ENCODE measurements at places on chromosomes 13 and 19.
A peak's percentile ranks its signal among the peaks of the same experiment; 100 is the strongest.

GRCh38 chr13:27280009-27280656 is 9.5 kb downstream of the RASL11A start:
- DNase-seq: no peak

GRCh38 chr19:53621885-53622740 is 9.7 kb upstream of the DPRX start:
- no peak for DNase-seq

GRCh38 chr13:42211704-42212464 is 60.1 kb upstream of the AKAP11 start:
- peak; percentile 11 for DNase-seq

DNA sequence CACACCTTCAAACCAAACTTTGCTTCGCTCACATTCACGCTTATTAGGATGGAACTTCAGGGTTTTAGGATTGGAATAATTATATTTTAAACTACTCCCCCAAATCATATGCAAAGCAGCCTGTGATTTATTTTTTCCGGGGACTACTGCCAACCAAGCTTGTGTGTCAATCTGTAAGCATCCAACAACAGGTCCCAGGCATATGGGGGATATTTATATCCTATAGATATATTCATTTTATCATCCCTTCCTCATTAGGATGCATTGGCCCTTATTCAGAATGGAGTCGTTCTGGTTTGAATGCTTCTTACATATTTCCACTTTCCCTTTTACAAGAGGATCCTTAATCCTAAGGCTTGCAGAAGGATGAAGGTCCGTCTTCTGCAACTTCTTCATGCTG is 8.8 kb upstream of the C19orf84 start:
- DNase-seq: no peak

GRCh38 chr13:99378985-99379733 is 72.0 kb upstream of the GPR183 start:
- DNase-seq: no peak

GRCh38 chr13:29106651-29107050 is 286.5 kb downstream of the MTUS2 start:
- no peak for DNase-seq

- DNase-seq: no peak
These were observed 27.7 kb upstream of the NBEA start for GRCh38 chr13:34914416-34914815.

DNA sequence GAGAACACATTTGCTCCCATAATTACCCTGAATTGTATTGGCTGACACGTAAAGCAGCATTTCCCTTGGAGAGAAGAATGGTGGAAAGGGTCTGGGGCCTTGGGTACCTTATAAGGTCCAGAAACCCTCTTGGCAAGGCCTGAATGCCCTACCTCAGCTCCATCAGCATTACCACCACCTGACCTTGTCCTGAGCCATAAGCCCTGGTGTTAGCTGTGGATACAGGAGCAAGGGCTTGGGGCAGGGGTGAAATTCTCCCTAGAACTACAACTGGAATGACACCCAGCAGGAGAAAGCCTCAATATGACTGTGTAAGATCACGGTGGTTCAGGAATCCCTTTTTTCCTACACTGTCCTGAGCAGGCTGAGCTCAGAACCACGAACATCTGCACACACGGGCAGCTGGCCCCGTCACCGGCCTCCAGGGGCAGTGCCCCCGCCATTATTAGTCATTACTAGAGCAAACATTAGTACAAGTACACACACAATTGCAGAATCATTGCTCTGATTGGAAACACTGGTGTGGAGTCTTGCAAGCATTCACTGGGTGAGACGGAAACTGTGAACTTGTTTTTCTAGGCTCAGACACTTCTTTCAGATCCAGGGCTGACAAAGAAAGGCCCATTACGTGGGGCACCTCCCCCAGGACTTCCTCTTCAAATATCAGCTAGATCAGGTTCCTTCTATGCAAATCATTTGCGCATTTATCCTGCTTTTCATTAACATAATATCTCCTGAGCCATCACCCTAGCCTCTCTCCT is 26.8 kb upstream of the MTIF3 start:
- no peak for DNase-seq

DNA sequence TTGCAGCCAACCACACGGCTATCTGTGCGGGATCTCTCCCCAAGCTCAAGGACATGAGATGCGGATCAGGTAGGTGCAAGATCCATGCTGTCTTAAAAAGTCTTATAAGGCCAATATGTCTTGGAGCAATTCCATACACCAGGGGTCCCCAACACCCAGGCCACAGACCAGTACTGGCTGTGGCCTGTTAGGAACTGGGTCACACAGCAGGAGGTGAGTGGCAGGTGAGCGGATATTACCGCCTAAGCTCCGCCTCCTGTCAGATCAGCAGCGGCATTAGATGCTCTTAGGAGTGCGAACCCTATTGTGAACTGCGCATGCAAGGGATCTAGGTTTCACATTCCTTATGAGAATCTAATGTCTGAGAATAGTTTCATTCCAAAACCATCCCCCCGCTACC is 68.8 kb upstream of the ZNF599 start:
- DNase-seq: no peak

- no peak for DNase-seq
These were observed 76.7 kb downstream of the RASA3 start for GRCh38 chr13:114055766-114056165.

- no peak for DNase-seq
These were observed 1020.0 kb upstream of the SLC10A2 start for GRCh38 chr13:104086210-104086609.

GRCh38 chr13:90483906-90484305 is 863.6 kb upstream of the MIR17HG start:
- no peak for DNase-seq

DNA sequence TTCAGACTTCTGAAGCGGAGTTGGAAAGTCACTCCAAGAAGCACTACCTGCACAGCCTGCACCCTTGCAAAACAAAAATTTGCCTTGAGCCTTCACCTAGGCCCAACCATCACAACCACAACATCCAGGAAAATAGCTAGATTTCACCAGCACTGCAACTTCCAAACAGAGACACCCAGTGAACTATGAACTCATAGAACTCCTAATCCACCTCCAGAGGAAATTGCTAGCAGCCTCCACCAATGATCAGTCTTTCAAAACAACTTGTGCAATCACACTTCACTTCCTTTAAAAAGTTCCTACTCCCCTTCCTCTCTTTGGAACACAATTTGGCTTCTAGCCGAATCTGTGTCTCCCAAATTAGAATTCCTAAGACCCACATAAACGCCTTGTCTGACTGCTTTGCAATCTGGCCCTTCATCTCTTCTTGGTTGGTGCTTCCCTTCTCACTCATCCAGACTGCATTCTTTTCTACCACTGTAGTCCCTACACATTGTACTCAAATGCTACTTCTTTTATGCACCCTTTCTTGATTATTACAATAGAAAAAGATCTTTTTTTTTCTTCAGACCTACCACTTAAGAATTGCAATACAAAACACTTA is 489.2 kb upstream of the ARGLU1 start:
- DNase-seq: no peak

- peak; percentile 90 for DNase-seq
These were observed 15.3 kb downstream of the GADD45B start for GRCh38 chr19:2491130-2491801.

GRCh38 chr19:8361921-8362793 is 1.8 kb upstream of the ANGPTL4 start:
- DNase-seq: peak; percentile 98

GRCh38 chr13:22198641-22199217 is 527.9 kb downstream of the FGF9 start:
- peak; percentile 32 for DNase-seq

DNA sequence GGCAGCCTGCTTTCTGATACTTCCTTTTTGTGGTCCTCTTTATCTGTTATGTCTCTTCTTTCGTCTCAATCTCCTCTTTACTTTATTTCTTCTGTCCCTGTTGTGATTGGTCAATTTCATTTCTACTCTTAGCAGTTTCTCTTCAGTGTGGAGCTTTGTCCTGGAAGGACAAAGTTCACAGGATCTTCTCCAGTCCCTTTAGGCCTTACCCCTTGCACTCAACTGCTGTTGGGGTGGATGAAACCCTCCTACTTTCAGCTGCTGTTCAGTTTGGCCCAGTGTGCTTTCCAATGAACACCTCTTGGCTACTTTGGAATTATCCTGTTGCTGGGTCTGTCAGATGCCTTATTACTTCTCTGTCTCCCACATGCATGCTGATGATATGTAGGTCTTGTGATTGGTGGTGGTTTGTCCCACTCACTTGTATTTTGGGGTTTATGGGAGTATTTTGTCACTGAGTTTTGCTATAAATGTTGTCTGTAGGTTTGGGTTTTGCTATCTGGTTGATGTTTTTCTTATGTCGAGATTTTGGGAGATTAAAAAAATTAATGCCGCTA is 24.8 kb downstream of the WDR62 start:
- DNase-seq: no peak

DNA sequence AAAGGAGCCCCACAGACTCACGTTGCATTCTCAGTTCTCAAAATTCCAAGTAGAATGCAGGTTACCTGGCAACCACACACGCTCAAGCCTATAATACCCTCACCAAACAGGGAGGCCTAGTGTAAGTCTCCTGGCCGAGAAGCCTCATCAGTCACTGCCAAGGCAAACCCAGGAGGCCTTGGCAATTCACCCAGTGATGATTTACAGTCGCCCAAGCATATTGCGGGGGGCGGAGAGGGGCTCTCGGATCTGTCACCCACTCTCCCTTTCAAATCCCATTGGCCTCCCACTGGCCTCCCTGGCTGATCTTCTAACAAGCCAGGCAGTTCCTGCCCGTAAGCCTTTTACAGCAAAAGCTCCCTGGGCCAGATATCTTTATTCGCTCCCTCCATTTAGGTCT is 1.1 kb downstream of the AKAP8L start:
- no peak for DNase-seq

DNA sequence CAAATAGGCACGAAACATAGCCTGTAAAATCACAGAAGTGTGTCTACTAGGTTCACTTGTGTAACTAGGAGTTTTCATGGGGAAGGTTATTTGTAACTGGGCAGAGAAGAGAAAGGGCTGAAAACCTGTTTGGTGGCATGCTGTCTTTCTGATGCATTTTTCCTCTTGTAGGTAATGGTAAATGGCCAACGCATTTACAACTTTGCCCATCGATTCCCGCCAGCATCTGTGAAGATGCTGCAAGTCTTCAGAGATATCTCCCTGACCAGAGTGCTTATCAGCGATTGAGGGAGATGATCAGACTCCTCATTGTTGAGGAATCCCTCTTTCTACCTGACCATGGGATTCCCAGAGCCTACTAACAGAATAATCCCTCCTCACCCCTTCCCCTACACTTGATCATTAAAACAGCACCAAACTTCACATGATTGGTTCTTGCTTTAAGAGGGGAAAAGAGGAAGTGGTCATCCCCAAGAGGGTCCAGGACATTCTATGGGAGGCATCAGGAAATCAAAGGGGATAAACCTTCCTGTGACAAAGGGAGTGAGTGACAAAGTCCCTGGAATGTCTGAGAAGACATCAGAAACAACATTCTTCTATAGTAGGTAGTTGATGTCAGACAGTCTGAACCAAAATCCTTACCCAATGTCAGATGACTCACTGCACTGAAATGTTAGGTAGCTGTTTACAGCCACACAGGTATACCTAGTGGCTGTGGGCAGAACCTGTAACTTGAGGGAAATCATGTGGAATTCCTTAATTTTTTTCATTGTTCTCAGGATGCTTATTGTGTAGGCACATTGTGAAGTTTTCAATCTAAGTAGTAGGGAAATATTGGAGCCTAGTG is 5.0 kb downstream of the LGALS14 start:
- DNase-seq: no peak

DNA sequence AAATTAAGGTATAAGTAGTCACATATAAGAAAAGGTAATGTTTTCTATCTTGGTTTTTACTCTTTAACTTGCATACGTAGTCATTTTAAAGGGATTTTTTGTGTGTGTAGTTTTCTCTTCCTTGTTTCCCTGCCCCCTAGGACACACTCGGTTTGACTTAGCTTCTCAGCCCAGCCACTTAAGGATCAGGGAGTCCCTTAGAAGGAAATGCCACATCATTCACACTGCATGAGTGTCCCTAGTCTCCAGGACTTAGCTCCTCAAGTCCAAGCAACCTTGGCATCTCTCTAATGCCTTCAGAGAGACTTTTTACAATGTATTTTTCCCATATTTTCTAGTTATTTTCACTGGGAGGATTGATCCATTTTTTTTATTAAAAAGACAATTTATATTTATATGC is 1407.7 kb downstream of the EFNB2 start:
- no peak for DNase-seq

DNA sequence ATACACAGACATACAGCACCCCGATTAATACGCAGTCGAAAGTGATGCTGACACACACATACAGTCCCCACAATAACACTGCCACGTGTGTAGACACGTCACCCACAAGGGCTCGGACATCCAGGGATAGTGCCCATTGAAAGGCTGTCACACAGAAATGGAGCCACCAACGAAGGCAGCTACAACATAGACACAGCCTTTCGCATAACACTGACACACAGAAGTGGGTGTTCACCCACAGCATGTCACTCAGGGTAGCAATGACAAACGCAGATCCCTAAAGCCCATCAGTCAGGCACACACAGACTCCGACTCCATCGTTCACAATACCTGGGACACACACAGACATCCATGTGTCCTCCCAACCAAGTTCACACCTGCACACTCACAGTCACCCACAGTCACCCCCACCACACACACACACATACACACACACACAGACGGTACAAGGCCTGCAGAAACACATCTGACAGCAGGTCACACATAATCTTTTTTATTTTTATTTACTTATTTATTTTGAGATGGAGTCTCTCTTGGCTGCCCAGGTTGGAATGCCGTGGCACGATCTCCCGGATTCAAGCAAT is 10.4 kb upstream of the NANOS3 start:
- DNase-seq: no peak

DNA sequence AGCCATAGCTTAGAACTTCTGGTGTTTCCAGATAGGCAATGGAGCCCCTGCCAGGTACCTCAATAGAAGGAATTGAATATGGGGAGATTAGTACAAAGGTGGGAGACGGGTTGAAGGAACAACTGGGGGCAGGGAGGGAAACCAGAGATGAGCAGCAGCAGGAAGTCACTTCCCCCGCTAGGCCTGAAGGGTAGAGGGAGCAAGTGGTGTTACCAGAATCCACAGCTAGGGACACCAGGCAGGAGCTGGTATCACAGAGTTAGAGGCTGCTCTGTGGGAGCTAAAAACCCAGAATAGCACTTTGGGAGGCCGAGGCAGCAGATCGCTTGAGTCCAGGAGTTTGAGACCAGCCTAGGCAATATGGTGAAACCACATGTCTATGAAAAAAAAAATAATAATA is 15.3 kb upstream of the HNRNPUL1 start:
- no peak for DNase-seq

- DNase-seq: peak; percentile 16
These were observed 25.6 kb downstream of the IPO5 start for GRCh38 chr13:97979051-97979450.

GRCh38 chr19:48608798-48609263 is 2.3 kb downstream of the SPACA4 start:
- peak; percentile 32 for DNase-seq

GRCh38 chr13:77470986-77471385 is 64.5 kb upstream of the SCEL start:
- no peak for DNase-seq

All from myocyte (in vitro differentiated cells).